ENCODE measurements at places on chromosomes 11 and 22.

DNA sequence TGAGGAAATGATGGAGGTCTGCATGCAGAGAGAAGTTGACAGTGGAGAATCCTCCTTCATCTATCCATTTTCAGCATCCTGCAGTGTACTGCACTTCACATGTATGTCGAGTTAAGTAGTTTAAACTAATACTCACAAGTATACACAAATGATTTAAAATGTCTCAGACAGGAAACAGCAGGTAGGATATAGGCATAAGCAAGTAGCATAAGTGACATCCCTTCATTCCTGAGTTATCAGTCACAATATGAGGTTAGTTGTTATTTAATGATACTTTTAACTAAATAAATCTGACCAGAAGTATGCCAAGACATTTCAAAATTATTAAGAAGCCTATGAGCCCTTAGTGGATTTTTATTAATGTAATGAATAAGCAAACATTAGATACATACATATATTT lies 37.4 kb downstream of the MTMR2 start:
- no peak for DNase-seq

GRCh38 chr22:25067851-25068421 lies 115.4 kb downstream of the KIAA1671 start:
- DNase-seq, result no peak

DNA sequence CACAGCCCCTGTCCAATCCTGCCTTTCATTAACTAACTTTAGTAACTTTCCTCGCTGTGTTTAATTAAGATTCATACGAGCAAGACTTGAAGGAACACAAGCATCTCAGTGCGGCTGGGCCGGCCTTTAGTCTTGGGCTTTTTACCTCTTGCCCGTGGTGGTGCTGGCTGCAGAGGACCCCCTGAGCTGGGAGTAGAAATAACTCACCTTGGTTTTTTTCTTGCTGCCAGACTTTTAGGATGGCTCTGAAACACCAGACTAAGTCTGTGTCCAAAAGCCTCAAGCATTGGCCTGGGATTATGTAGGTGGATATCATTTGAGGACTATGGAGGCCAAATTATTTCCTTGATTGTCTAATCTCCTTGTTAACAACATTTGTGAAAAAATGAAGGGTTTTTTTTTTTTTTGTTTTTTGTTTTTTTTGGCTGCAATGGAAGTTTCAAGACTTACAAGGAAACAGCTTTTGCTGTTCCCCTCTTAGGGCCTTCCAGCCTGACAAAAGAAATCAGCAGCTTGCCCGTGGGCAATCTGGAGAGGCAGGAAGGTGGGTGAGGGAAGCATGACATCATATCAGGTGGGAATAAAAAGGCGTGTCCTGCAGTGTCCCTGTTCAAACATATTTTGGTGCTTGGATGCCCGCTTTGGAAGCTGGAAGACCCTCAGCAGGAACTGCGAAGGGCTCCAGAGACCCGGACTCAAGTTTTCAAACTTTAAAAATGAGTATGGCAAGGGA lies 44.0 kb downstream of the SMIM38 start:
- DNase-seq, result no peak

GRCh38 chr11:35363854-35364780 lies 55.2 kb downstream of the SLC1A2 start:
- DNase-seq, result no peak

- DNase-seq, result no peak
Measured at GRCh38 chr11:124101737-124102136, 13.5 kb upstream of the VWA5A start.

DNA sequence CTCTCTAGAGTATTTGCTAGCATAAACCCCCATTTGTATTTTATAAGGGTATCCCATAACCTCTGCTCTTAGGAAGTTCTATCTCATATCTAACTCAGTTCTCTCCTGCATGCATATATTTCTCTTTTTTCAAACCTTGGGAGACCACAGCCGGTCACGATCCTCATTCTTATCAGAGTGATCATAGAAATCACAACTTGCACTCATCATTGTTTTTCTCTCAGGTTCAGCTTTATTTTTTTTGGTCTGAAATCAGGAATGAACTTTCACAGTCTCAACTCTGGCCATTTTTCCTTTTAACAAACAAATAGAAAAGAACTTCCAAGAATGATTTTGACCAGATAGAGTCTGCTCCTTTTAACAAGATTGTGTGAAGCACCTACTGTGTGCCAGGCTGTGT lies 98.6 kb upstream of the BLID start:
- no peak for DNase-seq

- no peak for DNase-seq
Measured at GRCh38 chr11:127268932-127269331, 268.4 kb upstream of the KIRREL3 start.

- no peak for DNase-seq
Measured at GRCh38 chr11:114250993-114251814, 45.0 kb upstream of the NNMT start.

DNA sequence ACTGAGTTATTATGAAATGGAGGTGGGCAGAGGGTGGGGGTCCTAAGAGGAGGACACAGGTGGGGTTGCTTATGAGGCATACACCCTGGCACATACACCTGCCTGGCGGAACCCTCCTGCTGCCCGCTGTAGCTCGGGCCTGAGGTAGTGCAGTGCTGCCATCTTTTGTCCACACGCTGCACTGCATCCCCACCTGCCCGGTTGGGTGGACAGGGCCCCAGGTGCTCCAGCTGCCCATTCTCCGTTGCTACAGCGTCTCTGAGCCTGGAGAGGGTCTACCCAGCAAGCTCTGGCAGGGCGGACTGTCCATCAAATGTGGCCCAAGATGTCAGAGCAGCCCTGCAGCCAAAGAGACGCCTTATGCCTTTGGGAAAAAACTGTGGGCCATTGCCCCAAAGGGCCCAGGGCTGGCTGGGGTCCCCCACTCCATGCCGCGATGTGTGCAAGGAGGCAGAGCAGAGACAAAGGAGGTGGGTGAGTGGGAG lies 131.2 kb downstream of the BUD13 start:
- DNase-seq, result peak; percentile 27

- DNase-seq, result no peak
Measured at GRCh38 chr11:16373768-16374167, 17.4 kb upstream of the SOX6 start.

DNA sequence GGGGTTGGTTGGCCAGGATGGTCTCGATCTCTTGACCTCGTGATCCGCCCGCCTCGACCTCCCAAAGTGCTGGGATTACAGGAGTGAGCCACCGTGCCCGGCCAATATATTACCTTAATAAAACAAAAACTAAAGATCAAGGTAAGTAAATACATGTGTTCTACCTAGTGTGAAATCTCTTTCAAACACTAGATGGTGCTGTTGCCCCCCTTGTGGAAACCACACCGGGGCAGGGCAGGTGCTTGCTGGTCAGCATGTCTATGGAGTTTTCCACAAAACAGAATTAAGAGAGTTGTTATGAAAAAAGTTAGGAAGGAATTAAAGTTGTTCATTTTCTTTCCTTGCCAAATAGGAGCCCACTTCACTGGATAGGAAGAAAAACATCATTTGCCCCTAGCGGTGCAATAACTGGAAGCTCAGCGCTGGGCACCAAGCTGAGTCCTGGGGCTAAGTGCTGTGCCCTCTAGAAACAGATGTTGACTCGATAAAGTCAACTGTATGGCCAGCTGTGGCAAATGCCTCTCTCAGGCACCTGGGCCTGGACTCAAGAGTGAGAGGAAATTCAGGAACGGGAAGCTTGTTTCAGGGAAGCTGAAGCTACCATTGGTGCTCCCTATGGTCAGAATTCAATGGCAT lies 6.3 kb upstream of the KCNJ5 start:
- DNase-seq, result peak; percentile 38

DNA sequence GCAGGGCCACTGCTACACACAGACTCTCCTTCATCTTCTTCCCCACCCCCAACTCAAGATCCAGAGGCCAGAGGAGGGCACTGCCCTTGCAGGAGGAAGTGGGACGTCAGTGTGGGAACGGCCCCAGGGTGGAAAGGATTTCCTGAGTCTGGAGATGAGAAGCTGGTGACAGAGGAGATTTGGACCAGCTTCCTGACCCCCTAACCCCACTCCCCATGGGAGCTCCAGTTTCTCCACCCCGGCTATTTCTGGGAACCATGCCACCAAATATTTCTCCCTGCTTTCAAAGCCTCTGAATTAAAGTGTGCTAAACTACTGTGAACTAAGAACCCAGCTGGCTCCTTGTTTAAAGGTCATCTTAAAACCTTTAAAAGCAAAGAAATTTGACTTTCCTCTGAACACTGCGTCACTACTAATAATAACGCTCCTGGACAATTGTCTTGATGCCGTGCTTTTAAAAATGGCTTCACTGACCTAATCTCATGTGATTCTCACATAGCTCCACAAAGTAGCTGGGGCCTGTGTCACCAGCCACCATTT lies 46.6 kb downstream of the CWC15 start:
- DNase-seq, result no peak

- no peak for DNase-seq
Measured at GRCh38 chr22:49752598-49753091, 75.0 kb downstream of the BRD1 start.

DNA sequence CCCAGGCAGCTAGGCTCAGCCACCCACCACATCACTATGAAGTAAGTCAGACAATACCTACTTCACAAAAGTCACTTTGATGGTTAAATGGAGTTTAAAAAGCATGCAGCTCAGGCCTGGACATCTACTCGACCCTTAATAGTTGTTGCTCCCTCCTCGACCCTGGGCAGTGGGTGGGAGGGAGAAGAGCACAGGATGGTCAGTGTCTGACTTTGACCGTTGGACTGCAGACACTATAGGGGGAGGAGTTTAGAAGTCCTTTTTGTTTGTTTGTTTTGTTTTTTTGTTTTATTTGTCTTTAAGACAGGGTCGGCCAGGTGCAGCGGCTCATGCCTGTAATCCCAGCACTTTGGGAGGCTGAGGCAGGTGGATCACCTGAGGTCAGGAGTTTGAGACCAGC lies 38.6 kb upstream of the XBP1 start:
- no peak for DNase-seq

GRCh38 chr11:84819128-84819527 lies 808.0 kb downstream of the DLG2 start:
- DNase-seq, result no peak

- DNase-seq, result no peak
Measured at GRCh38 chr11:118430956-118431355, 5.3 kb upstream of the KMT2A start.

DNA sequence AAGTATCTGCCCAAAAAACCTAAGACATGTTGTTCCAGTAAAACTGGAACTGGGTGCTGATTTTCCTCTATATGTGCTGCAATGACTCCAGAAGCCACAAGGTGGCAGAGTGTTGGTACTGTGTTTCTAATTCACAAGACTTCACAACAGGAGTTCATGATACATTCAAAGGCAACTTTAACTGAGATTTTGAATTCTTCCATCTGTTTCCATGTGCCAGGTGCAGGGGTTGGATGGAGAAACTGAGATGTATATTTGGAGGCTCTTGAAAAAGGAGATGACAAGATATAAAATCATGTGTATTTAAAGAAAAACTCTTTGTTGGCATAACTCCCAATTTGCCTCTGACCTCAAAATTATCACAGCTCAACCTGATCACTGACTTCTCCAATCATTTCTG lies 1098.6 kb upstream of the CCDC90B start:
- DNase-seq, result no peak

- no peak for DNase-seq
Measured at GRCh38 chr11:86740628-86741483, 59.5 kb upstream of the PRSS23 start.

DNA sequence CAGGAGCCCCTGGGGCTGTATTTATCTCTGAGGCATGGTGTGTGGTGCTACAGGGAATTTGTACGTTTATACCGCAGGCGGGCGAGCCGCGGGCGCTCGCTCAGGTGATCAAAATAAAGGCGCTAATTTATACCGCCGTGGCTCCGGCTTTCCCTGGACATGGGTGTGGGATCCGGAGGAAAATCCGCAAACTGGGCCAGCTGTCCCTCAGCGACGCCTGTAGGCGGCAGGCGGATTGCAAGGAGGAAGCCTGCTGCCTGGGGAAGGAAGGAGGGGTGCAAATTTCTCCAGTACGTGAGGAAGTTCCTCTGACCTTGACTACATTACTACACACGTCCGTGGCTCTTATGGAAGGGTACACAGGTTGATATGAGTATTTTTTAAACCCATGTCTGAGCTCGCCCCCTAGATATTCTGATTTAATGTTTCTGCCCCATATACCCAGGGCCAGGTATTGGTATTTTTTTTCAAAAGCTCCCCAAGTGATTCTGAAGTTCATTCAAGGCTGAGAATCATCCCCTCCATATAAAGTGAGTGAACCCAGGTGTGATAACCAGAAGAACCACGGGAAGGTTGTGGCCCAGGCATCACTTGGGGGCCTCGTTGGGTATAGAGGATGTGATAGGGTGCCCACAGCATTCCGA lies 2.8 kb downstream of the MYOD1 start:
- DNase-seq, result no peak

DNA sequence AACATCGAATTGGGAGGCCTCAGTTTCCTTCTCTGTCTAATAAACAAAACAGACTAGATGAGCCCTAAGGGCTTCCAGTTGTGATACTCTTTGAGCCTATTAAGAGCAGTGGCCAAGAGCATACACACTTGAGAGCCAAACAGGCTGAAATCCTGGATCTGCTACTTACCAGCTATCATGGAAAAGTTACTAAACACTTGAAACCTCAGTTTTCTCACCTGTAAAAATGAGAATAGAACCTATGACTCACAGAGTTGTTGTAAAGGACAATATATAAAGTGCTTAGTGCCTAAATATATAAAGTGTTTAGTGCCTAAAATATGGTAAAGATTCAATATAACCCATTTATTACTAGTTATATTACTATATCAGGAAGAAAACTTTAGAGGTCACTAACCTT lies 23.7 kb upstream of the GDPD4 start:
- DNase-seq, result no peak

GRCh38 chr22:23268877-23269276 lies 88.6 kb downstream of the BCR start:
- no peak for DNase-seq

GRCh38 chr11:119323532-119324033 lies 6.7 kb upstream of the MCAM start:
- DNase-seq, result peak; percentile 24

- DNase-seq, result no peak
Measured at GRCh38 chr11:90532125-90532524, 309.3 kb upstream of the CHORDC1 start.

GRCh38 chr11:14872032-14872431 lies 20.0 kb downstream of the CYP2R1 start:
- no peak for DNase-seq

DNA sequence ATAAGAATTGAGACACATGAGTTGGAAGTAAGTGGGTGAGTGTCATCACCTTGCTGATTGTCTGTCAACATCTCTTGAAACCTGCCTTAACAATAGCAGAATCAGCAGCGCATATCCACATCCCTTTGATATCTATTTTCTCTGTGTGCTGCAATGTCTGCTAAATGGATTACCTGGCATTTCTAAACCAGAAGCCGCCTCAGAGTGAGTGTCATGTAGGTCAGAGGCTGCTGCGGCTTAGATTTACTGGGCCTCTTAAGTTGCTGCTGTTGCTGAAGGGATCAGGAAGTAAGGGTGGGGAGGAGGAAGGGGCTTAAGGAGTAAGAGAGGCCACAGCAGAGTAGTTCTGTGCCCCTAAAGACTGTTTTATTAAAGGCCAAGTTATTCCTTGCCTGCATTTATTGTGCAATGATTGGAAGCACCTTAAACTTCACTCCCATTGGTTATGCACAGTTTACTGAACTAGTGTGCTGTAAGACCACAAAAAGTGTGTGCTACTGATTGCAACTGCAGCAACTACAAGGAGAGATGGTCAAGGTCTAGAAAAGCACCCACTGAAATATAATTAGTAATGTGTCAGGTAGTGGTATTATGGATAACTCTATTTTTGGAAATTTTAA lies 29.8 kb upstream of the TMEM41B start:
- DNase-seq, result no peak
